ENCODE measurements at places on chromosomes 6 and 20.

- peak; percentile 77 for DNase-seq
Measured at GRCh38 chr6:1596088-1596852, 13.4 kb upstream of the FOXC1 start.

GRCh38 chr6:119497988-119498727, 148.6 kb upstream of the MAN1A1 start:
- DNase-seq: no peak

DNA sequence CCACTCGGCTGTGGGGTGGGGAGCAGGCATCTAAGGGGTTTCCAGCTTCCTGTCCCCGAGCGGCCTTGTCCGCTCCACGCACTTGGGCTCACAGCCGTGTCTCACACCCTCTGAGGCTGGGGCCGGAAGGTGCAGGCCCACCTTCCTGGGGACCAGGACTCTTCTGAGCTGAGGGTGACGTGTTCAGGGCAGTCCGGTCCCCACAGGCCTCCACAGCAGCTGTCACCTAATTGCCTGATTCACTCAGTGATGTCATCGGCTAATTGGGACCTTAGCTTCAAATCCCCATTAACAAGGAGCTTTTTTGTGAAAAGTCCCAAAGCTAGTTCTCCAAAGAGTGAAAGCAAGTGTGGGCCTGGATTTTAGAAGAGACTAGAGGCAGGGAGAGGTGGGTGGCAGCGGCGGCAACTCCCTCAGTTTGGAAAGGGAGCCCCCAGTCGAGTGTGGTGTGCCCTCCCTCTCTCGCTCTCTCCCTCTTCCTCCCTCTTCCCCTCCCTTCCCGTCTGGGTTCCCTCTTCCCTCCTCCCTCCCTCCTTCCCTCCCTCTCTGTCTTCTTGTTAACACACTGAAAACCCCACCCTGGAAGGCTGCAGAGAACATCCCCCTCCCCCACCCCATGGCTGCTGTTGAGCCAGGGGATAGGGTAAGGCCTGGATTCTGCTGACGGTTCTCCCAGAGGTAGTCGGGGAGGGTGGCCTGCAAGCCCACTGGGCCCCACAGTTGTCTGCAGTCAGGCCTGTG, 39.0 kb downstream of the MYT1 start:
- no peak for DNase-seq

GRCh38 chr6:87762116-87762515, 60.1 kb upstream of the AKIRIN2 start:
- no peak for DNase-seq
